Progenitor cell of endocrine pancreas (in vitro differentiated cells): ENCODE measurements at places on chromosomes 11 and 22. TPM values are rescaled to one million over a fixed set of nuclear protein-coding genes. Genes with fewer than 3 reads are reported as not detected.

The OR4A47 gene
- total RNA-seq = not detected in 2 replicates

The PLEKHA7 gene
- total RNA-seq = 77.1 and 78.7 TPM in 2 replicates

DNA sequence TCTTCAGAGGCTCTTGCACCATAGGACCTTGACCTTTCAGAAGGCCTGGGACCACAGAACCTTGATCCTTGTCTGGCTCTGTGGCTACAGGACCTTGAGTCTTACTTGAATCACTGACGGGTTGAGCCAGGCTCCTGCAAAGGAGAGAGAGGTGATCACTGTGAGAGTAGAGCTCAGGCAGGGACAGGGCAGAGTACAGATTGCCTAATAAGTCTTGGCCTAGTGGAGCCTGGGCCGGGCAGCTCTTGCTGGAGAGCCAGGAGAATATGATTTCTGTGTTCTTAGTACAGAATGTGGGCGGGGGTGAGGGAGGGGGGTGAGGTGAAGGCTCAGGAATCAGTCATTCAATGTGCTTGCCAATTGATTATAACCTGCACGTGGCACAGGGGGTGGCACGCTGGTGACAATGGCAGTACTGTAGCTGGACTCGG is 26.0 kb downstream of the SERPINH1 start:
- peaks cover 3% of the 10 kb centered on the region for H3K27me3 ChIP-seq
- H3K4me3 ChIP-seq = no peak overlapping the region
- no peak overlapping the region for H3K27ac ChIP-seq
- no peaks in the 10 kb centered on the region for H3K36me3 ChIP-seq

GRCh38 chr11:108863528-108863927 is 198.7 kb downstream of the DDX10 start:
- no peak for DNase-seq
- H3K27ac ChIP-seq = no peak overlapping the region
- H3K4me3 ChIP-seq = no peak overlapping the region
- peaks cover 6% of the 10 kb centered on the region for H3K4me1 ChIP-seq

DNA sequence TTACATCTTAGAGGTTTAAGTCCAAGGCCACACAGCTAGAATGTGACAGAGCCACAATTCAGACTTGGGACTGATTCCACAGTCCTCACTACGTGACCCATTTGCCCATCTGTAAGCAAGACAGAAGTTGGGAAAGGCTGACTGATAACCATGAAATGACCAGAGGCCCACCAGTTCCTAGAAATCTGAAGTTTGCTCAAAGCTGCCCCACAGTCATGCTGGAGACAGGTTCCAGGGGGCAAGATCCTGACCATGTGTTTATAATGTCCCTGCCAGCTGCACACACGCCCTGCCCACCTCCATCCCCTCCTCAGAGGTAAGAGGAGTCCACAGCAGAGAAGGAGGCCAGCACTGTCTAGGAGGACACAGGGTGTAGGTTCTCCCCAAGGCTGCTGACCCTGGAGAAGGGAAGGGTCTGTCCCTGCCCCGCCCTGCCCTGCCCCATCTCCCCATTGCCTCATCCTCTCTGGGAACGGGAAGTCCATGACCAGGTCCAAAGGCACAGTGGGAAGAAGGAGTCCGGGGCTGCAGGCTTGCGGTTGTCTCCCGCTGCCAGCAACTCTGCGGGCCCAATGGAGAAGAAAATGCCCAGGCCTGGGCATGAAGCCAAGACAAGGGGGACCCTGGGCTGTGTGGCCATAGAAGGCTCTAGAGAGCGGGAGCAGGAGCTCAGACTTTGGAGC is 11.9 kb upstream of the OAF start:
- no peaks in the 10 kb centered on the region for H3K36me3 ChIP-seq
- no peak overlapping the region for H3K27ac ChIP-seq
- no peak for DNase-seq
- no peak overlapping the region for H3K4me3 ChIP-seq
- H3K4me1 ChIP-seq = peaks cover 7% of the 10 kb centered on the region

The MRPL16 gene
- 44.2 and 44.7 TPM in 2 replicates for total RNA-seq

The HBE1 gene
- total RNA-seq = not detected in 2 replicates

The OR5A1 gene
- not detected in 2 replicates for total RNA-seq

The MED19 gene
- total RNA-seq = 24.2 and 24.4 TPM in 2 replicates

GRCh38 chr11:126522152-126522551 is 166.7 kb downstream of the ST3GAL4 start:
- no peak for DNase-seq
- peaks cover 52% of the 10 kb centered on the region for H3K27me3 ChIP-seq
- H3K4me1 ChIP-seq = no peaks in the 10 kb centered on the region
- no peak overlapping the region for H3K4me3 ChIP-seq
- H3K36me3 ChIP-seq = no peaks in the 10 kb centered on the region

The SDHD gene
- total RNA-seq = 40.4 and 46.9 TPM in 2 replicates

- peaks cover 8% of the 10 kb centered on the region for H3K4me1 ChIP-seq
- DNase-seq = no peak
- no peaks in the 10 kb centered on the region for H3K36me3 ChIP-seq
- H3K4me3 ChIP-seq = no peak overlapping the region
- peaks cover 8% of the 10 kb centered on the region for H3K27me3 ChIP-seq
Measured at GRCh38 chr11:78048561-78048960, 15.1 kb upstream of the THRSP start.

The NXPE2 gene
- 0.19 TPM in 1 of 2 replicates, not detected in the other for total RNA-seq

- H3K4me1 ChIP-seq = no peaks in the 10 kb centered on the region
- DNase-seq = no peak
- H3K36me3 ChIP-seq = no peaks in the 10 kb centered on the region
- peaks cover 22% of the 10 kb centered on the region for H3K27me3 ChIP-seq
- no peak overlapping the region for H3K4me3 ChIP-seq
Measured at GRCh38 chr11:76253416-76253815, 47.1 kb upstream of the WNT11 start.

The MAPK8IP2 gene
- 6.4 and 7.7 TPM in 2 replicates for total RNA-seq

The SYT13 gene
- total RNA-seq = 22.9 and 24.5 TPM in 2 replicates

DNA sequence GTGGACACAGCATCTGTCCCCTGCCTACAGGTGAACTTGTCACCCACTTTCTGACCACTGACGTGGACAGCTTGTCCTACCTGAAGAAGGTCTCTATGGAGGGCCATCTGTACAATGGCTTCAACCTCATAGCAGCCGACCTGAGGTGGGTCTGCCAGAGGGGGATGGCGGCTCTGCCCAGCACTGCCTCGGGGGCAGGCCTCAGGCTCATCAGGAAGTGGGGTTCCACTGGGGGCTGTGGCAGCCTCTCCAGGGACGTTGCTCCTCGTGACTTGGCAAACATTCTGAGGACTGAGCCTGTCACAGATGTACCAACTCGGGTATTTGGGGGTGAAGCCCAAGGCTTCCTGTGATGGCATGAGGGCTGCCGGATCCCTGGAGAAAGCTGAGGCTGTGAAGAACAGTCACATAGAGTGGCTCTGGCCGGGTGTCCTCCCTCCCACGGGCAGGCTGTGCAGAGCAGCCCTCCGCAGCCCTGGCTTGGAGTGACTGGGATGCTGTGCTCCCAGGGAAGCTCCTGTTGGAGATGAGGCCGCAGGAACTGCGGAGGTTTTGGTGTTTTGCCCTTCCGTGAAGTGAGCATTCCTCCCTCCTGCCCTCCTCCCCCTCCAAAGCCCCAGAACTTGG is 26.5 kb upstream of the DGCR8 start:
- no peaks in the 10 kb centered on the region for H3K27me3 ChIP-seq
- H3K4me1 ChIP-seq = no peaks in the 10 kb centered on the region
- peaks cover 11% of the 10 kb centered on the region for H3K36me3 ChIP-seq
- no peak overlapping the region for H3K27ac ChIP-seq
- no peak overlapping the region for H3K4me3 ChIP-seq

GRCh38 chr11:134459246-134460061 is 47.4 kb upstream of the B3GAT1 start:
- peaks cover 38% of the 10 kb centered on the region for H3K27me3 ChIP-seq
- no peaks in the 10 kb centered on the region for H3K36me3 ChIP-seq
- H3K4me1 ChIP-seq = no peaks in the 10 kb centered on the region
- no peak for DNase-seq
- H3K4me3 ChIP-seq = no peak overlapping the region

DNA sequence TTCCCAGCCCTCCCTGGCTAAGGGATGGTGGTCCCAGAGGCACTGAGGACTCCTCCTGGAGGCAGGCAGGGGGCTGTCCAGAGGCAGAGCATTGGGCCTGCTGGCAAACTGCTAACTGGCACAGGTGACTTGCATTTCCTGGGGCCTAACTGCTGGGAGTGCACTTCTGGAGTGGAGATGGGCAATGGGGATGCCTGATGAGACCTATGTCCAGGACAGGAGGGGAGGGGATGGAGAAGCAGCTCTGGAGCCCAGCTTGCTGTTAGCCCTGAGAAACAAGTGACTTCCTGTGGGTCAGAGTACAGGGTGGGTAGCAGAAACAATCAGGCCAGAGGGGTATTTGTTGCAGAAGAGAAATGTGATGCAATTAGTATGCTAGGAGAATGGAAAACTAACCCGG is 253.2 kb downstream of the ST3GAL4 start:
- no peak for DNase-seq
- no peak overlapping the region for H3K4me3 ChIP-seq
- H3K27ac ChIP-seq = no peak overlapping the region
- no peaks in the 10 kb centered on the region for H3K36me3 ChIP-seq
- H3K27me3 ChIP-seq = peaks cover 84% of the 10 kb centered on the region
- no peaks in the 10 kb centered on the region for H3K4me1 ChIP-seq

DNA sequence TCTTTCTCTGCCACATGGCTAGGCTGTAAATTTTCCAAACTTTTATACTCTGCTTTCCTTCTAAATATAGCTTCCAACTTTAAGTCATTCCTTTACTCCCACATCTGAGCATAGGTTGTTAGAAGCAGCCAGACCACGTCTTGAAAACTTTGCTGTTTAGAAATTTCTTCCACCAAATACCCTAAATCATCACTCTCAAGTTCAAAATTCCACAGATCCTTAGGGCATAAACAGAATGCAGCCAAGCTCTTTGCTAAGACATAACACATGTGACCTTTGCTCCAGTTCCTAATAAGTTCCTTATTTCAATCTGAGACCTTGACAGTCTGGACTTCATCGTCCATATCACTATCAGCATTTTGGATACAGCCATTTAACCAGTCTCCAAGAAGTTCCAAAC is 749.9 kb downstream of the METTL15 start:
- peaks cover 2% of the 10 kb centered on the region for H3K36me3 ChIP-seq
- DNase-seq = no peak
- H3K4me1 ChIP-seq = no peaks in the 10 kb centered on the region
- no peaks in the 10 kb centered on the region for H3K27me3 ChIP-seq

The ALG12 gene
- total RNA-seq = 22.0 and 25.7 TPM in 2 replicates

The AMOTL1 gene
- 44.8 and 45.8 TPM in 2 replicates for total RNA-seq

DNA sequence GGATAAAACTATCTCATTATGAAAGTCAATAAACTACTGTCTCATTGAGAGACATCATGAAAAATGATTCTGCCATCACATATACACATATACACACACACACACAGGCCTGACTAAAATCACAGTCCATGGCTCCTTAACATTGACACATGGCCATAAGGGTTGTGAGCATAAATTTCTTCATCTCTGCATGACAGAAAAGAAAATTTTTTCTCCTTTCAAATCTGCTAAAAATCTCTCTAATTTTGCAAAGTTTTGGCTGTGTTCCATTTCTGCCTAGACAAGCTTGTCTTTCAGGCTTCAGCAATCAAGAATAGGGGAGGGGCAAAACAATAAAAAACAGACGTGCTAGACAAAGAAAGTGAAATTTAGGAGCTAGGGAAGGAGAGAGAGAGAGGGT is 324.5 kb downstream of the LRRC4C start:
- no peaks in the 10 kb centered on the region for H3K27me3 ChIP-seq
- no peak for DNase-seq
- H3K4me3 ChIP-seq = no peak overlapping the region
- H3K4me1 ChIP-seq = no peaks in the 10 kb centered on the region
- no peak overlapping the region for H3K27ac ChIP-seq

GRCh38 chr11:27263046-27263445 is 100.0 kb downstream of the CCDC34 start:
- no peak for DNase-seq
- H3K4me1 ChIP-seq = no peaks in the 10 kb centered on the region
- no peaks in the 10 kb centered on the region for H3K36me3 ChIP-seq
- no peak overlapping the region for H3K27ac ChIP-seq
- no peak overlapping the region for H3K4me3 ChIP-seq
- H3K27me3 ChIP-seq = no peaks in the 10 kb centered on the region
